ENCODE measurements at places on chromosomes 12 and 14.

DNA sequence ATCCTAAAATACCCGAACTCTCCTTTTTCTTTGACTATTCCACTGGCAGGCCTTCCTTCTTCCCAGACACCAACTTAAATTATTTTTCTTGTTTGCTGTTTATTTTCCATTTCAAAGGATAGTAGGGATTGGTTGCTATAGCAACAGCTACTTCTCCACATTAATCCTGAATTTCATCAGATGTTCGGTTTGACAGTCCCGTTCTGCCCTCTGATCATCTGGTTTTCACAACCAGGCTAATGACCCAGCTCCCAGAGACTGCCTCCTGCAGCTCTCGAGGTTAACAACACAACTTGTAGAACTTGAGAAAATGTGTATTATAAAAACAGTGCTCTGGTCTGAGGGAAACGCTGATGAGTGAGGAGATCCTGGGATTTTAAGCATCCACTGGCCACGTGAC is 45.5 kb downstream of the NUAK1 start:
- DNase-seq: peak; percentile 26

- no peak for DNase-seq
Observed at GRCh38 chr12:18552829-18553228, 185.0 kb downstream of the PLCZ1 start.

DNA sequence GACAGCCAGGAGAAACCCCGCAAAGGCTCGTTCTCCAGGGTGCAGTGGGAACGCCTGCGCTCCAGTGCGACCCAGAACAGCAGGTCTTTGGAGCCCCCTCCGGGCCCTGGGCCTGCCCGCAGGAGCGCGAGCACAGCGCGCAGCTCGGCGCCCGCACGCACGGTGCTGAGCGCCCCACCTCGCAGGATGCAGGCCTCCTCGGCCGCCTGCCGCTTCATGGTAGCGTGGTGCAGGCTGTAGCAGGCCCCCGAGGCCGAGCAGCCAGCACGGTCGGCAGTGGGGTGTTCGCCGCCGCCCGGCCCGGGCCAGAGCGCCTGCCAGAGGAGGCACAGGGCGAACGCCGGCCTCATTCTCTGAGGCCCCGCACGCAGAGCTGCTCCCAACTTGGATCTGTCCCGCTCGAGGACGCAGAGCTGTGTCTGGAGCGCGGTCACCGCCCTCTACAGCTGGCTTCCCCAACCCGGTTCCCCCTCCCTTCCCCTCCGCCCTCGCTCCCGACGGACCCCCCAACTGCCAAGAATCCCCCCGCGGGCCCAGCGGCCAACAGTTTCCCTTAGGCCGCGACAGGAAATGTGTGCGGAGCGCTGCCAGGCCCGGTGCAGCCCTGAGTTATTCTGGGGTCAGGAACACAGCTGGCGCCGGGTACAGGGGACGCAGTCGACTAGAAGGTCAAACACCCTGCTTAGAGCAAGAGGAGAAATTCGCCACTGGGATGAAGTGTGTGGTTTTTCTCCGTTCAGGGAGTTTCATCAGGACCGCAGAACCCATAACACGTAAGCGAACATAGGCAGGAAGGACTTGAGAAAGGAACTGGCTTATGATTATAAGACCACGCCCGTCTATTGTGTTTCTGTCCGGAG is at the start of gene CLEC14A:
CLEC14A (minus strand) TSS at position 421 of the 860 bp plus-strand sequence; CDS start at position 350, 71 bp downstream.
- DNase-seq: peak; percentile 41

- no peak for DNase-seq
Observed at GRCh38 chr14:89473989-89474388, 57.0 kb upstream of the FOXN3 start.

DNA sequence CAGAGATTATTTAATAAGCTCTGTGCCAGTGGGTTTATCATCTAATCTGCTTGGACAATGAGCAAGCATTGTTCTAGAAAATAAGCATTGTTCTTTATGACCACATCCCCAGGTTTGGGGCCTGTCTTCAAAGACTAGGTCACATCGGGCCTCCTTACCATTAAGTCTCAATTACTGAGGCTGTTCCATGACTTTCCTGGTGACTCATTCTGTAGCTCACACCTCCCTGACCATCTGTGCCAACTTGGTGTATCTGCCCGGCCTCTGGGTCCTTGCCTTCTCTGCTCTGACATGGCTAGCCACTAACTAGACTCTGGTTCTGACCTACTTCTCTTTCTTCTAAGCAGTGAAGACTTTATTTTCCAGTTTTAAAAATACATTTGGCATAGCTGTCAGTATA is 44.4 kb upstream of the PLEKHA5 start:
- DNase-seq: no peak

DNA sequence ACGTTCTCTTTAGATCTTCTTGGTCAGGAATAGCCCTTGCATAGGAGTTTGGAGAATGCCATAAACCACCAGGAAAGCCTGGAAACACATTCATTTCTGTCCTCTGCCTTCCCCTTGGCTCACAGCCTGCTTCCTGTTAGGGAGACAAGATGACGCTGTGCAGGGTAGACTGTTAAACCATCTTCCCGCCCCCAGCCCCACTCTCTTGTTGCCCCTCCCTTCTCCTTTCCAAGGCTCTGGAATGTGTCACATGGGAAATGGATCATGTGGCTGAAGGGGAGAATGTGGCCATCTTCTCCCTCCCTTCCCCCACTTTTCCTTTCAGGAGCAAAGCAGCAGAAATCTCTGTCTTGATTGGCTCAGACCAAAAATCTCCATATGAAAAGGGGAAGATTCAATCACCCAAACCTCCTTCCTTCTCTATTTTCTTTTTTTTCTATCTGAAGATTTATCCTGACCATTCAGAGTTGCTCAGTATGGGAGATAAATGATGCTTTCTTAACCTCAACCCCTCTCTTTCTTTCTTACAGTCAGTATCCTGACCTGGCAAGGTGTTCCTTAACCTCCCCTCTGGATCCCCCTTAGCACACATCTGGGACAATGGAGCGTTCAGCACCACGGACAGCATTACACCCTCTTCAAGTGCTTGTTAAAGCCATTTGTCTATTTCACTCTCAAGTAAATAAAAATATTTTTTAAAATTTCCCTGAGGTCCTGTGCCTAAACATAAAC is 11.4 kb downstream of the GPR19 start:
- DNase-seq: peak; percentile 32

DNA sequence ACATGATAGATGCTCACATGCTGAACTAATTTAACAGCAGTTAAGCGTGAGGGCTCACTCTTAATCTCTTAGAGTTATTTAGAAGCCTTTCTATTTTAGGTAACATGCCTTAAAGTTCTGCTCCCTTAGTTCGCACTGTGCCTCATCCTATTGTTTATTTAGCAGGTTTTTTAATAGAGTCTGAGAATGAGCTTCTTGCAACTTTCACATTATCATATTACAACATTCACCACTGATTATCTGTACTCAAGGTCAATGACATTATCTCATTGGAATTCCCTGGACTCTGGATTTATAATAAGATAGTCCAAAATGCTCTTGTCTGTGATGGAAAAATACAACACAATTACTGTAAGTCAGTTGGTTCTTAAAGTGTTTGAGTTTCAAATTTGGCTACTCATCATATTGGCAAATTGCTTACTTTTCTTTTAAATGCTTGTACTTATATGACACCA is 183.6 kb upstream of the SLC38A2 start:
- DNase-seq: peak; percentile 40

GRCh38 chr14:87944987-87945604 is 47.9 kb downstream of the GALC start:
- peak; percentile 20 for DNase-seq

GRCh38 chr12:45336331-45336730 is 120.4 kb downstream of the ANO6 start:
- DNase-seq: peak; percentile 20

GRCh38 chr14:98162856-98163805 is 1108.9 kb downstream of the BCL11B start:
- no peak for DNase-seq

DNA sequence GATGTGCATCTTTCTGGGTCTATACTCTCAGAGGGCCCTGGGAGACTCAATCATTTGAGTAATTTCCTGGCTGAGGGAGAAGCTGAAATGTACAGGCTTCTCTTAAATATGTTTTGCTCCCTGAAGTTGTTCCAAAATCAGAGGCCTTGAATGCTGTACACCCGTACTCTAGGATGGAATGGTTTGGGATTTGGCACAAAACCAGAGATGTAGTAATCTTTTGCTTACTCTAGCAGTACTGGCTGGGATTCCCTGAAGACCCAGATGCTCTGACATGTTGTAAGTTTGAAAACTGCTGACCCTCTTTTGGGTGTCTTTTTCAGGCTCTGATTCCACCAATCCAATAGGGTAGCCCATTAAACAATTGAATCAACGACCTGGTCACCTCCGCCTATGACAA is 10.4 kb downstream of the ACACB start:
- no peak for DNase-seq

- DNase-seq: no peak
Observed at GRCh38 chr12:121823101-121823726, 19.4 kb downstream of the SETD1B start.

GRCh38 chr14:73058922-73059673 is 764 bp downstream of the RBM25 start:
- peak; percentile 58 for DNase-seq

- DNase-seq: no peak
Observed at GRCh38 chr12:8644345-8645248, 18.0 kb downstream of the MFAP5 start.

- DNase-seq: no peak
Observed at GRCh38 chr12:110906083-110906482, 14.3 kb downstream of the MYL2 start.

- DNase-seq: no peak
Observed at GRCh38 chr12:128969480-128970055, 116.3 kb downstream of the GLT1D1 start.

DNA sequence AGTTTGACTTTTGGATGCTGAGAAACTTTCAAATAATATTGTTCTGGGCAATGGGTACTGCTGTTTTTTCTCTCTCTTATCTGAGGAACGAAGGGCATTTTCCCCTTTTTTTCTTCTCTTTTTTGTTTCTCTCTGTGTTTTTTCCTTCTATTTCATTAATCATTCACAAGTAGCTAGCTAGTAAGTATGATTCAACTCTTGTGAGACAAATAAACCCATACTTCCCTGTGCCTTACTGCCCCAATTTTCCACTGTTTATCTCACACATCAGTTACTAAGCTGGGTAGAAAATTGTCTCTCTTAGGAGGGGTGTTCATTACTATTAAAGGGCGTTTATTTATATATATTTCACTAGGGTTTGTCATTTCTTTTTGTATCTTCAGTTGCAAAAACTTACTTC is 437.6 kb downstream of the RERGL start:
- DNase-seq: no peak

- no peak for DNase-seq
Observed at GRCh38 chr14:101494826-101495225, 66.5 kb upstream of the DIO3 start.

DNA sequence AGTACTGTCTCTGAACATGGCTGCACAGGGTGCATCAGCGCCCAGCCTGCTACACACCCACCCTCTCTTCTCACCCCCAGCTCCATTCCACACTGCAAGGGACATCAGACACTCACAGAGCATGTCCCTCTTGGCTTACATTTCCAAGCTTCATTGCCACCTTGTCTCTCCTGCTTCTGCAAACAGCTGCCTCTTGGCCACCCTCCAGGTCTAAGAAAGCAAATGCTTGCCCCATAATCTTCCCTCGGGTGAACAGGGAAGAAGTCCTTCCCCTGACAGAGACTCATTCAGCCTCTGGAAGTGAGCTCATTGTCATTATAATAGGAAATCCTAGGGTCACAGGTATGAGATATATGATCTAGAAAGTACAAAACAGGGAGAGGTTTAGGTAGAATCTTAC is 505.2 kb downstream of the RMST start:
- DNase-seq: no peak

GRCh38 chr14:47596232-47596631 is 79.2 kb downstream of the MDGA2 start:
- no peak for DNase-seq

- no peak for DNase-seq
Observed at GRCh38 chr14:51661504-51661903, 9.8 kb downstream of the FRMD6 start.

DNA sequence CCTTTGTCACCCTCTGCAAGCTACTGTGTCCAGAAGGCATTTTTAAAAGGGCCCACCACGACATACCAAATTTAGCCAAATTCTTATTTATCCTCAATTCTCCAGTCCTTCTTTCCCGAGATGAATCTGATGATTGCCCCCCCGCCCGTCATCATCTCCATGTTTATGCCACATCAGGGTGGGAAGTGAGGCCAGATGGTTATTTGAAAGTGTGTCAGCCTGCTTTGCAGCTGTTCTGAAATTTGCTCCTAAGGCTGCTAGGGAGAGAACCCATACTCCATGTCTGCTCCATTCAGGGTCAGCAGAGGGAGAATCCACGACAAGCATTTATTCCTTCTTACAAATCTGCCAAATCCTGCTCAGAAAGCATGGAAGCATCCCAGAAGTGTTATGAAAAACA is 337.8 kb downstream of the ADAMTS20 start:
- no peak for DNase-seq

- no peak for DNase-seq
Observed at GRCh38 chr12:131058700-131059099, 105.0 kb downstream of the ADGRD1 start.

DNA sequence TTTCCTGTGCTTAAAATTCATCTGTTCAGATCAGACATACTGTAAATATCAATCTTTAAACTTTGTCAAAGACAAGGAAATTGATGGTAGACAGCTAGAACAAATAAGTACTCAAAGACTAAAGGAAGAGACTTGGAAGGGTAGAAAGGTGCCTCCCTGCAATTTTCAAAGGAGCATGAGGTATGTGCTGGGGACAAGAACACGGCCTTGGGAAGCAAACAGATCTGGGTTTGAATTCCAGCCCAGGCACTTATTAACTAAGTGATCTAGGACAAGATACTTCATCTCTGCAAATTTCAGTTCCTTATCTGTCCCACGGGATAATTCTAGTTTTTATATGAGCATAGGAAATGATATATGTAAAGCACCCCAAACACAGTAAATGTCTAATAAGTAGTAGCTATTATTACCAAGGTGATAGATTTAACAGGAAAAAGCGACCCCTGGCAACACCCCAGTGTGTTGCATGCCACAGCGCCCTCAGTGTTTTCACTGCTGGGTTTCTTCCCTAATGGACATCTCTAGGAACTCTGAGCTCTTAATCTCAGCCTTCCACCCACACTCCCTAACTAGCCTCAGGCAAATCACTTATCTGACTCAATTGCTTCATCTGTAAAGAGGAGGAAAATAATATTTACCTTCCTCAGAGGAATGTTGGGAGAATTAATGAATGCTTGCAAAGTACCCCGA is 44.7 kb upstream of the BMP4 start:
- no peak for DNase-seq

- peak; percentile 20 for DNase-seq
Observed at GRCh38 chr12:111841236-111841749, 735 bp upstream of the MAPKAPK5 start.

DNA sequence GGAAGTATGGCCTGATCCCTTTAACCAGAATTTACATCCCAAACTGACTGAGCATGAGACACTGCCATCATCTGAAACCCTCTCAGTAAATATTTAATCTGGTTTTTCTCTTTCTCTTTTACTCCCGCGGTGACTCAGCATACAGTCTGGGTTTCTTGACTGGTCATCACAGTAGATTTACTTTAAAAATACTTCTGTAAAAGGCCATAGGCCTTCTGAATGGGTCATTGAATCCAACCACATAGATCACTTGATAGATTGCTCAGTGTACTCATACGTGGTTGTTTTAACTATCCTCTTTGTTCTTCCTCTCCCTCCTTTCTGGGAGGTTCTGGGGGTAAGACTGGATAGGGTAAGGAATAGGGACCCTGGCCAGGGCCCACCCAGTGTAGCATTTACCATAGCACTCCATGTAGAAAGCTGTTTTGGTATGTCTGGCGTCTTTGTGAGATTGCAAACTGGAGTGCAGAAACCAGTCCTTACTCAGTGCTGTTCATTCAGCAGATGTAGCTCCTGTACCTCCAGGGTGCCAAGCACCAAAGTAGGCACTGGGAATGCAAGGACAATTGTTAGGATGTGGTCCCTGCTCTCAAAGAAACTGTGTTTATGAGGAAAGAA is 165.7 kb downstream of the SRGAP1 start:
- DNase-seq: peak; percentile 47
